Renal cortex interstitium (tissue), 15 donors: ENCODE measurements at places on chromosomes 11 and 22. TPM values are rescaled to one million over a fixed set of nuclear protein-coding genes. Genes with fewer than 3 reads are reported as not detected.

The TSPAN32 gene
- 2.7 TPM for polyA plus RNA-seq

- no peak for DNase-seq
These were observed 1.4 kb downstream of the CDKN1C start for GRCh38 chr11:2883979-2884815.

- DNase-seq: no peak
These were observed 31.9 kb downstream of the POU2AF1 start for GRCh38 chr11:111347002-111347722.

DNA sequence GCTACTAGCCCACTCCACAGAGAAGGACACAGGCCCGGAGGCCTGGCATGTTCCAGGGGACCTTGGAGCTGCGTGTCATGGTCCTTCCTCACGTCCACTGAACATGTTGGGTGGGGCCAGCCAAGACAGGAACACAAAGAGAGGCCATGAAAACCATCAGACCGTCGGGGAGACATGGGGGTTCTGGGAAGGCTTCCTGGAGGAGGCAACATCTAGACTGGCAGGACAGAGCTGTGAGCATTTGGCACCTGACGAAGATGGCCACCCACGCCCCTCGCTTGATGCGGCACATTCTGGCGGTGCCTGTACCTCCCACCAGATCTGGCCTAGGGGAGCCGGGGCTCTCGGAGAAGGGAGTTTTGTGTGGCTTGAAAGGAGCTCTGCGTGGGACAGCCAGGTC lies 24.7 kb upstream of the ARHGAP8 start:
- no peak for DNase-seq

DNA sequence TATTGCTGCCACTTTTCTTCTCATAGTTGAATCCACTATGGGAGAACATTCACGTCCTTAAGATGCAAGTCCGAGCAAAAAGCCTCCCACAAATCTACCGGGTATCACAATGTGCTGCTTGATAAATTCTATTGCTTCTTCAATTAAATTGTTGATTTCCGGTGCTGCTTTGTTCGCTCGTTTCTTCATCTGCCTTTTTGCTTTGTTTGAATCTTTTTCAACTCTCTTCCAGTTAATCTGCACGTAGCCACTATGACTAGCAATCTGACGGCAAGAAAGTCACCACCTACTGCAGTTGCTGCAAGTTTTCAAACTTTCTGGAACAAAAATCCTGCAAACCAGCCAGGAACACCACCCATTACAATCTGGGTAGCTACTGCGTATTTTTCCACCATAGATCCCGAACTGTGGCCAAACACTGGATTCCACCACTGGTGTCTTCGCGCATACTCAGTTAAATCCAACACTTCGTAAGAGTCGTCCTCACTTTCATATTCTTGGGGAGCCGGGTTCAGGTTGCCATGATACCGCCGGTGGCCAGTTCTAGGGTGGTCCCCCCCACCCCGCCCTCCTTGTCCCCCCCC lies 59.1 kb downstream of the CLMP start:
- no peak for DNase-seq

GRCh38 chr11:117313828-117314768 lies 2.0 kb downstream of the BACE1 start:
- DNase-seq: no peak

DNA sequence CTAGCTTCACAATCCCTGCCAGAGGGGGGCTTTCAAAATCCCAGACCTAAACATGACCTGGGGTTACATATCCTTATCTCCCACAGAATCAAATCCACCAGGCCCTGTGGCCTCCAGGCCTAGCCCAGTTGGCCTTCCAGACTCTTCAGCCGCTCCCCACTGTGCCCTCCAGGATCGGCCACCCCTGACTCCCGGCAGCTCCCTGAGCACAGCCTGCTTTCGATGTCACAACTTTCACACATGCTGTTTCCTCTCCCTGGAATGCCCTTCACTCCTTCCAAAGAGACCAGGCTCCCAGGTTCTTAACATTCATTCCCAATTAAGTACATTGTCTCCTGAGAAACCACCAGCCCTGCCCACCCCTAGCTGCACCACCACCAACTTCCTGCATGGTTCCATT lies 62.7 kb downstream of the CSNK2A3 start:
- DNase-seq: no peak

The C1QTNF4 gene
- 8.2 TPM for polyA plus RNA-seq

GRCh38 chr22:22144858-22145257 lies 99.7 kb upstream of the VPREB1 start:
- no peak for DNase-seq

DNA sequence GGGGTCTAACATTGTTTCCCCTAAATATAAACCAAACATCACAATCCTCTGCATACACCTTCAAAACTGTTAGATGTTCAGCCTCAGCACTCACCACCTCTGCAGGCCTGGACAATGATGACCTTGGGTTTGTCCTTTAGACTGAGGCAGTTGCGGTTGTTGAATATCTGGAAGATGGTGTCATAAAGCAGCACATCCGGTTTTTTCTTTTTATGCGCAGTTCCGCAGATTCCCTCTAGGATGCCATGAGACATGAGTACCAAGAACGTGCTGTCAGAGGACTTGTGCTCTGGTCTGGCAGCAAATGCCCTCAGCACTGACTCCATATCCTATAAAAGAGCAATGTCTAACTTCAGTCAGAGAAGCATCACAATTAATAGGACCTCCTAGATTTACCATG lies 22.8 kb downstream of the CASP5 start:
- DNase-seq: no peak

DNA sequence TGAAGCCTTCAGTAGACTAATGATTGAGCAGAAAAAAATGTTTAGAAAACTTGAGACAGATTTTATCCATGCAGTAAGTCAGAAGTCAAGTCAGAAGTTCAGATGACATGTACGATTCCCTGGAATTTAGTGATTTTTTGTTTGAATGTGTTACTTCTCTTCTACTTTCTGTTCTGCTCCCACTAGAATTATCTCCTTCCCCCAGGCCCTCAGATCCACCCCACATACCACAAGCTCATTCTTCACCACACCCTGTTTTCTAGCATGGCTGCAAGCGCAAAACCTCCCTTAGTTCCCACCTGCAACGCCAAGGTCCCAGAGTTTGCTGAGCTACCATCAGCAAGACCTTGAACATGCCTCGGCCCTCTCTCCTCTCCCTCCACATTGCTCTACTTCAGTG lies 64.1 kb downstream of the KCNJ1 start:
- DNase-seq: no peak

- no peak for DNase-seq
These were observed 128.1 kb downstream of the CTTN start for GRCh38 chr11:70526116-70527045.

- no peak for DNase-seq
These were observed 23.8 kb downstream of the MICAL2 start for GRCh38 chr11:12134236-12134585.

DNA sequence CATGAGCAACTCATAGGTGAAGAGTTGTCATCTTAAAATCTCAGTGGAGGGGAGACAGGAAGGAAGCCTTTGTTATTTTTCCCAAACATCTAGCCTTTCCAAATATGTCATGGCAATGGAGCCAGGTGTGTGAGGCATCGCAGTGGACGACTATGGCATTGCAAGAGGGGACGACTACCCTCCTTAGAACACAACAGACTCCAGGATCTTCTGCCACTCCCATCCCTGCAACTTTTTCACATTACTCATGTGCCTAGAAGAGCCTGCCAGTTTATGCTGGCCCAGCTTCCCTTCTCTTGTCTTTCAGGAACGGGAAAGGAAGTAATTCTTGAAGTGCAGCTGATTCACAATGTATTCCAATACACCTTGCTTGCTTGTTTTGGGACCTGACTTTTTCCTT lies 1008.4 kb downstream of the OPCML start:
- no peak for DNase-seq

The OR51E2 gene
- polyA plus RNA-seq: 0.91 TPM

- DNase-seq: no peak
These were observed 2.0 kb upstream of the JAML start for GRCh38 chr11:118226781-118227180.

The UBQLN3 gene
- not detected for polyA plus RNA-seq

The ROBO4 gene
- 20.0 TPM for polyA plus RNA-seq

GRCh38 chr11:19845626-19846025 lies 133.0 kb downstream of the NAV2 start:
- no peak for DNase-seq

The OR6T1 gene
- polyA plus RNA-seq: not detected

GRCh38 chr22:46538814-46539160 lies 1.4 kb upstream of the CELSR1 start:
- DNase-seq: no peak

The TUBA8 gene
- polyA plus RNA-seq: 2.8 TPM

DNA sequence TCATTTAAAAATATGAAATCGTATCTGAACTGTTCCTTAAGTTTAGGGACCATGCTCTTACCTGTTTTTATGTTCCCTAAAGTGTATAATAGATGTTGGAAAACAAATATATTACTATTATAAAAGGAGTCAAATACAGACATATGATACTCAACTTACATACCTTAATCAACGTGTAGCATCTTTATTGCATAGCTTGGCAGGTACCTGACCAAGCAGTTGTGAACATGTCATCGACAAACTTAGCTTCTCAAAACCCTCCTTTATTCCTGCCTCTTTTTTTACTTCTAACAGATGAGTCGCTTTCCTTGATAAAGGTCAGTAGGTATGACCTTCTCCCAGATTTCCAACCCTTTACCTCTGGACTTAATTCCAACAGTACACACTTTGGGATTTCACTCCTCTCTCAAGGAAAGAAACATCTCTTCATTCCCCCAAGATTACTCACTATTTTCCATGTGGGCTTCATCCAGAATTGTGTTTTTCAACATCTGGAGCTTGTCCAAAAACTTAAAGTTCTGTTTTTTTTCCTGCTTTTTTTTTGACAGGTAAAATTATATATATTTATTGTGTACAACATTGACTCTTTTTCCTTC lies 11.9 kb downstream of the HIPK3 start:
- DNase-seq: no peak

The SLC6A5 gene
- 0.50 TPM for polyA plus RNA-seq

DNA sequence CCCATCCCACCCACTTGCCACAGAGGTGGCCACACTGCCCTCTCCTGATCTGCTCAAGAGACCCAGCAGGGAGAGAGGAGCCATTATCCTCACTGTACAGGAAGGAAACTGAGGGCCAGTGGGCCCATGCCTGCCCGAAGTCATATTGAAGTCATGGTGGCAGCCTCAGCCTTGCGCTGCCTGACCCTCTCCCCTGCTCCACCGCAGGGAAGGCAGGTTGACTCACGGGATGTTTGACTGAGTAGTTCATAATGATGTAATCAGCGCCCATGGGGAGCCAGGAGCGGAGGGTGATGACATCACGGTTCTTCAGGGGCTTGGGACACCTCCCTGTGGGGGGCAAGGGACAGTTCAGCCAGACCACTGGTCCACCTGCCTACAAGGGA lies 6.1 kb upstream of the ARAP1 start:
- DNase-seq: no peak

The TMA7B gene
- 0.14 TPM for polyA plus RNA-seq

DNA sequence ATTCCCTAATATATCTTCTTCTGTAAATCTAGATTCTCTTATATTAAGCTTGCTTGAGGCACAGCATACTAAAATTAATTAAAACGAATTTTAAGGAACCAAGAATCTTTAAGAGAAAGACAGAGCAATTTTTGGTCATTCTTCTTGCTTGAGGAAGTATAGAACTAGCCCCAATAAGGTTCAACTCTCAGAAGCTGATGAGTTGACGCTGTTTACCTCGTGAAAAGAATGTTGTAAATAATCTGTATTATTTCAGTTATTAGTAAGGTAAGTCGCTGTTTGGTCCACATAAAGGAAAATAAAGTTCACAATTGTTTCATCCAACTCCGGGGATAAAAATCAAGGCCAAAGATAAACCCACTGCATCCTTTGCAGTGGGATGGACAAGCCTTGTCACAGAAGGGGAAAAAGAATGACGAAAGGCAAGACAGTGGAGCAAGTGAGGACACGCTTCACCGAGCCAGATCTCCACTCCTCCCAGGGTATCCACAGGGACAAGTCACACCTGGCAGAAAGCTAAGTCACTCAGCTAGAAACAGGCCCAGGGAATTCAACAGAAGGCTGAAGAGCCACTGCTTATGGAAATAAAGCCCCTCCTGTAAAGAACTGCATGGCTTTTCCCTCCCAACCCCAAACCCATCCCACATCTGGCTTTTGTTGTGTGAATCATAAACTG lies 752 bp downstream of the POU2AF1 start:
- DNase-seq: no peak

DNA sequence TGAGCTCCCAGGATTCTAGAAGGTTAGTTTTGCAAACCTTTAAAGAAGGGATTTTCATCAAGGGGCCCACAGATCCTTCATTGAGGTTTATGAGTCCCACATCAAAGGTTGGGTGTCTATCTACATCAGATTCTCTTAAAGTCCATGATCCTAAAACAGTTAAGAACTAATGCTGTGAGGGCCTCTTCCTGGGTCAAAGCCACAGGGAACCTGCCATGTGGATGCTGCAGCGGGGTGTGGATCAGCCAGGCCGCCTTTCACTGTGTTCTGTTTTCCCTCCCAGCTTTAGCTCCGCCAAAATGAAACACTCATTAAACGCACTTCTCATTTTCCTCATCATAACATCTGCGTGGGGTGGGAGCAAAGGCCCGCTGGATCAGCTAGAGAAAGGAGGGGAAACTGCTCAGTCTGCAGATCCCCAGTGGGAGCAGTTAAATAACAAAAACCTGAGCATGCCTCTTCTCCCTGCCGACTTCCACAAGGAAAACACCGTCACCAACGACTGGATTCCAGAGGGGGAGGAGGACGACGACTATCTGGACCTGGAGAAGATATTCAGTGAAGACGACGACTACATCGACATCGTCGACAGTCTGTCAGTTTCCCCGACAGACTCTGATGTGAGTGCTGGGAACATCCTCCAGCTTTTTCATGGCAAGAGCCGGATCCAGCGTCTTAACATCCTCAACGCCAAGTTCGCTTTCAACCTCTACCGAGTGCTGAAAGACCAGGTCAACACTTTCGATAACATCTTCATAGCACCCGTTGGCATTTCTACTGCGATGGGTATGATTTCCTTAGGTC lies 5.3 kb downstream of the SERPIND1 start:
- DNase-seq: no peak
